Activated CD8-positive, alpha-beta memory T cell treated with anti-CD3 and anti-CD28 coated beads, Interleukin-2, amount 10 ng/mL, durations not matched to agents 7 days and 5 days (primary cell): ENCODE measurements at places on chromosomes 6 and 20.

DNA sequence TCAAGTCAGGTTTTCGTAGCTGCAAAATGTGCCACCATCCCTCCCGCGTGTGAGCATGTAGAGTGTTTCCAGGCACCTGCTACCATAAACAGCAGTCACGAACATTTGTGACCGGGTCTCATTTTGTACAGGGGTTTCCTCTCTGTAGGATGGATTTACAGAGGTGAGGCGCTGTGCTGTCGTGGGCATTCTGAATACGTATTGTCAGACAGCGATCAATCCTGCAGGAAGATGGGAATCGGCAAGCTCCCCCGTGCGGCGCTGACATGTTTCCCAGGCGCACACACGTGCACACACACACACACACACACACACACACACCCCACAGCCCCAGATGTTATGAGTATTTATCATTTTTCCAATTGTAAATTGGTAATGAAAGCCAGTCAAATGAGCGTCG lies 15.8 kb downstream of the ANKRD60 start:
- no peak overlapping the region for H3K27ac ChIP-seq
- DNase-seq, result no peak
- peaks cover 2% of the 10 kb centered on the region for H3K4me1 ChIP-seq

GRCh38 chr6:37020381-37020780 lies 14.9 kb downstream of the FGD2 start:
- H3K27ac ChIP-seq, result no peak overlapping the region
- DNase-seq, result no peak
- H3K4me3 ChIP-seq, result no peak overlapping the region

DNA sequence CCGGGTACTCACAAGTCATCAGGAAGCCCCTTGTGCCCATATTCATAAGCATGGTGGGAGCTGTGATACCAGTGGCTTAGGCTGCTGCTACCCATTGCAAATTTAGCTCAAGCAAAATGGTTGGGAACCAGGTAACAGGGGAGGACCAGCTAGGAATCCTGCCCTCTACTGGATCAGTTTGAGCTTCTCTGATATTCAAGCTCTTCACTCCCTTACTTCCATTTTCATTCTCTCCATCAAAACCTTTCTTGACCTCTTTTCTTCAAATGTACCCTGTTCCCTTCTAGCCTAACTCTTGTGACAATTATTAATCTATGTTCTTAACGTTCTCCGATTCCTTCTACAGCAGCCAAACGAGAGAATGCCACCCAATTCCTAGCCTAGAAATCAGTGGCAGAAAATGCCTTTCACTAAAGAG lies 9.7 kb downstream of the NOL7 start:
- peaks cover 42% of the 10 kb centered on the region for H3K36me3 ChIP-seq
- peaks cover 11% of the 10 kb centered on the region for H3K4me1 ChIP-seq
- no peaks in the 10 kb centered on the region for H3K27me3 ChIP-seq
- no peak for DNase-seq
- peak overlapping the region; percentile 13 for H3K27ac ChIP-seq

DNA sequence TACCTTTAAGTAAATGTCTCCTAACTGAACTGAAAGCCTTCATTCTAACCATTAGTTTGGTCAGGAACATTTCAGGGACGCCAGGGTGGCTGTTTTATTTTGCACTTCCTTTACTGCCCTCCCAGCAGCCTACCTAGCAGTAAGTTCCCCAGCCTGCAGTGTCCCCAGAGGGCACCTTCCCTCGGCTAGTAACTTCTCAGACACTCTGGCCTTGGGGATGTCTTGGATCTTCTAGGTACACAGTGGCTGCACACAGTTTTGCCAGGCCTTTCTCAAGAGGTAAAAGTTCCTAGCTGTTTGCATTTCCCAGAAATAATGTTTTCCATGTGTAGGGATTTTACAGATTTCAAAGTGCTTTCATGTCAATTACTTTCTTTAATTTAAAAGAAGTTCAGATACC lies 378 bp upstream of the LAMA2 start:
- peaks cover 30% of the 10 kb centered on the region for H3K27me3 ChIP-seq
- no peak overlapping the region for H3K4me3 ChIP-seq
- no peak for DNase-seq
- H3K4me1 ChIP-seq, result no peaks in the 10 kb centered on the region
- no peak overlapping the region for H3K27ac ChIP-seq
- no peaks in the 10 kb centered on the region for H3K36me3 ChIP-seq

DNA sequence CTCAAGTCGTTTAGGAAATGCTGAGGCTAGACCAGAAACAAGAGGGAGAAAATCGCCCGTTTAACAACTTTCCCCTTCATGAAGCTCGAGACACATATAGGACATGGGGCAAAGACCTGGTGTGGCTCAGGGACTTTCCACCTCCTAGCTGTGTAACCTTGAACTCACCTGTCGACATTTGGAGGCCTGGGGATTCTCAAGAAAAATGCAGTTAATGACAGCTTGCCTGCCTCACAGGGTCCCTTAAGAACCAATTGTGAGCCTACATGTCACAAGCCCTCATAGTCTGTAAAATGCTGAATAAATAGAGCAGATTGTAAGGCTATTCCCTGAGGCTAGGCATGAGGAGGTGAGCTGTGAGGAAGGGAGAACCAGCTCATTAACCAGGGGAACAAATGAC lies 35.1 kb downstream of the MGME1 start:
- no peak overlapping the region for H3K4me3 ChIP-seq
- H3K4me1 ChIP-seq, result no peaks in the 10 kb centered on the region
- no peaks in the 10 kb centered on the region for H3K36me3 ChIP-seq
- H3K27me3 ChIP-seq, result peaks cover 2% of the 10 kb centered on the region

GRCh38 chr6:142300302-142300701 lies 1.5 kb upstream of the ADGRG6 start:
- no peak overlapping the region for H3K4me3 ChIP-seq
- H3K27ac ChIP-seq, result no peak overlapping the region
- no peak for DNase-seq

DNA sequence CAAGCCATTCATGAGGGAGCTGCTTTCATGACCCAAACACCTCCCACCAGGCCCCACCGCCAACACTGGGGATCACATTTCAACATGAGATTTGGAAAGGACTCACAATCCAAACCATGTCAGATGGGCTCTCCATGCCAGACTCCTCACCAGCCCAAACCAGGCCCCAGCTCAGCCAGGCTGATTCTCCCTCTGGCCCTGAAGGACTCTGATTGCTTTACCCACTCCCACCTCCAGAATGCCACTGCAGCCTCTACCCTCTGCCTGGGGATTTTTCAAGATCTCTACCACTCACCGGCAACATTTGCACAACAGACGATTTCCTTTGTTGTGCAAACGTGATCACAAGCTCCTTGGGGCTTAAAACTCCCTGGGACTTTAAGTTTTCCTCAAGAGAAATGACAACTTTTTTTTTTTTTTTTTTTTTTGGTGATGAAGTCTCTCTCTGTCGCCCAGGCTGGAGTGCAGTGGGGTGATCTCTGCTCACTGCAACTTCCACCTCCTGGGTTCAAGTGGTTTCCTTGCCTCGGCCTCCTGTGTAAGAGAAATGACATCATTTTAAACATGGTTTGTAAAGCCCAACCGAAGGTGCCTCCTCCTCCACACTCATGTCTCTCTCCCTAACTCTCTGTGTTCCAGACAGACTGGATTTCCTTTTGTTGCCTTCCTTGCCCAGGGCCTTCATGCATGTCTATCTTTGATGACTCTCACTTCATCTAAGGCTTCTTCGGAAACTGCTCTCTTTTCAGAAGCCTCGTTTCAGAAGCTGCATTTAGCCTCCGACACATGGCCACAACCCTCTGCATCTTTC lies 147.0 kb downstream of the CDH26 start:
- DNase-seq, result no peak
- peaks cover 11% of the 10 kb centered on the region for H3K4me1 ChIP-seq
- no peaks in the 10 kb centered on the region for H3K36me3 ChIP-seq
- H3K4me3 ChIP-seq, result no peak overlapping the region
- no peak overlapping the region for H3K27ac ChIP-seq

- H3K36me3 ChIP-seq, result no peaks in the 10 kb centered on the region
- no peak overlapping the region for H3K27ac ChIP-seq
- DNase-seq, result no peak
Measured at GRCh38 chr6:122553697-122554096, 56.5 kb upstream of the PKIB start.

DNA sequence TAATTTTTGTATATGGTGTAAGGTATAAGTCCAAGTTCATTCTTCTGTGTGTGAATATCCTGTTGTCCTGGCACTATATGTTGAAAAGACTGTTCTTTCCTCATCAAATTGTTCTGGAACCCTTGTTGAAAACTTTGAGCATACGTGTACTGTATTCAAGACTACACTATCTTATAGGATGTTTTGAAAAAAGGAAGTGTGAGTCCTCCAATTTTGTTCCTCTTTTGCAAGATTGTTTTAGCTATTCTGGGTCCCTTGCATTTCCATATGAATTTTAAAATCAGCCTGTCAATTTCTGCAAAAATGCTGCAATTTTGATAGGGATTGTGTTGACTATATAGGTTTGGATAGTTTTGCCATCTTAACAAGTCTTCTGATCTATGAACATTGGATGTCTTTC lies 195.2 kb downstream of the BACH2 start:
- no peak overlapping the region for H3K27ac ChIP-seq
- H3K4me1 ChIP-seq, result peaks cover 61% of the 10 kb centered on the region
- DNase-seq, result no peak
- peaks cover 33% of the 10 kb centered on the region for H3K27me3 ChIP-seq
- no peak overlapping the region for H3K4me3 ChIP-seq
